Tongue (tissue), 3 donors: ENCODE measurements at places on chromosomes 13 and 19. TPM values are rescaled to one million over a fixed set of nuclear protein-coding genes. Genes with fewer than 3 reads are reported as not detected.

The MCEMP1 gene
- not detected for total RNA-seq

The OR7C1 gene
- 0.31 TPM for total RNA-seq

The OLFM2 gene
- total RNA-seq, result 22.9 TPM

The FLT3 gene
- total RNA-seq, result 0.62 TPM

The CNN2 gene
- total RNA-seq, result 42.3 TPM

The OR10H1 gene
- total RNA-seq, result not detected

The LILRB3 gene
- 3.0 TPM for total RNA-seq

DNA sequence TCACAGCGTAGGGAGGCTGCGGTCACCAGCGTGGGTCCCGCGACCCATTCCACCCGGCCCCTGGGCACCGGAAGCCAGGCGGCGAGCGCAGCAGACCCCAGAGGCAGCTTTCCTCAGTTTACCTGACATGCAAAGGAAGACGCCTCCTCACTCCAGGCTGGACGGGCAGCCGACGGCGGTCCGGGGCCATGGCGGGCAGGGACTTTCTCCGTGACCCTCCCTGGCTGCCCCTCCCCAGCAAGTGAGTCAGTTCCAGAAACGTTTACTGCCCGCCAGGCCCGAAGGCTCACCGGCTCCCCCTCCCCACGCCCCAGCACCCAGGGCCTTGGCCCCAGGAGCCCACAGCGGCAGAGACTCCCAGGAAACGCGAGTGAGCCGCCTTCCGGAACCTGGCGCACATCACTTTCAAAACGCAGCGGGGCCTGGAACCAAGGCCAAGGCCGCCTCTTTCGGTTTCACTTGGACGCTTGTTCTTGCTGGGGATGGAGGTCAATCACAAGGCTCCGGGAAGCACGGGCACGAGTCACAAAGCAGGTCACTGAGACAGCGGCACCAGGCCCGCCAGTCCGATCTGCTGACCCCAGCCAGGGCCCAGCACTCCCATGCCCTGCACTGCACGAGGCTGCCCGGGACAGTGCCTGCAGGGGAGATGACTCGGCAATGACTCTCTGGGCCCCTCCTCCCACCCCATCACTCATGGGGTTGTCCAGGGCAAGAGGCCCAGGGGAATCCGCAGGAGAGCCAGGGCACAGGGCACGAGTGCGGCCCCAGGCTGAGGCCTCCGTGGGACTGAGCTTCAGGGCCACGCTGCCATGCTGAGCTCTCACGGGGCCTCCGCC lies 5.3 kb downstream of the SBNO2 start:
- DNase-seq, result no peak

DNA sequence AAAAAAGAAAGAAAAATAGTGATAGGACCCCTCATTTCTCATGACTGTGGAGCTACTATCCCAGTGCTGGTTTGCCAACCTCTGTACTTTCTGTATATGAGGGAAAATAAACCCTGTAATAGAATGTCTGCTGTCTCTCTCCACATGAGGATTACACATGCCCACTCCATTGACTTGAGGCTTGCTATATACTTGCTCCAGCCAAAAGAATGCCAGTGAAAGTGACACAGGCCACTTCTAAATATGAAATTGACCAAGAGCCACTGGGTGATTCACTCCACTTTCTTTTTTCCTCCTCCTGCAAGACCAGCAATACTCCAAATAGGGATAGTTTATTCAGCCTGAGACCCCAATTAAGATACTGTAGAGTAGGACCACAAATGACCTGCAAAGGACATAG lies 6.2 kb downstream of the THAP8 start:
- DNase-seq, result no peak

GRCh38 chr13:70394031-70394548 lies 285.8 kb upstream of the KLHL1 start:
- DNase-seq, result no peak

DNA sequence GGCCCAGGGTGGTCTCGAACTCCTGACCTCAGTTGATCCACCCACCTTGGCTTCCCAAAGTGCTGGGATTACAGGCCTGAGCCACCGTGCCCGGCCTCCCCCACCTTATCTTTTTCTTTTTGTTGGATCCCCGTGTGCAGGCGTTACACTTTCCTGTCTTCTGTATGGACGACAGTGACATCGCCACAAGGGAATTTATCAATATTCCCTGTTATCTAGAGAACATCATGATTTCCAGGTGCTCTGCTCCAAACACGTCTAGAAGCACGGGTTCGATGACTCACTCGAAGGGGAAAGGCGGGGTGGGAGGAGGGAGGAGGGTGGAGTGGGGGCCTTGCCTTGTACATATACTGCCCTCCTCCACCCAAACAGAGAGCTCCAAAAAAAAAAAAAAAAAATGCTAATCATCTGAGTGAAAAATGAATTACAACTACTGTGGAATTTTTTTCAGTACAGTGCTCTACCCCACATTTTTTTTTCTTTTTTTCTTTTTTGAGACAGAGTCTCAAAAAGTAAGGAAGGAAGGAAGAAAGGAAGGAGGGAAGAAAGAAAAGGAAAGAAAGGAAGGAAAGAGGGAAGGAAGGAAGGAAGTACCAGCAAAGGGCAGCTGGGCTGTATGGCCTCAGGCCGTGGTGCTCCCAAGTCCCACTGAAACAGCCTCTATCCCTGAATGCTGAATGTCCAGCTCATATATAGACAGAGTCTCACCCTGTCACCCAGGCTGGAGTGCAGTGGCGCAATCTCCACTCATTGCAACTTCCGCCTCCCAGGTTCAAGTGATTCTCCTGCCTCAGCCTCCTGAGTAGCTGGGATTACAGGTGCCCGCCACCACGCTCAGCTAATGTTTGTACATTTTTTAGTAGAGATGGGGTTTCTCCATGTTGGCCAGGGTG lies 36.8 kb downstream of the INSR start:
- DNase-seq, result no peak

GRCh38 chr19:45772912-45773311 lies 3.9 kb upstream of the SIX5 start:
- DNase-seq, result no peak

GRCh38 chr13:73141292-73141771 lies 82.5 kb downstream of the KLF5 start:
- peak; percentile 65 for DNase-seq

- DNase-seq, result no peak
Observed at GRCh38 chr13:86976521-86977324, 694.4 kb upstream of the SLITRK5 start.

DNA sequence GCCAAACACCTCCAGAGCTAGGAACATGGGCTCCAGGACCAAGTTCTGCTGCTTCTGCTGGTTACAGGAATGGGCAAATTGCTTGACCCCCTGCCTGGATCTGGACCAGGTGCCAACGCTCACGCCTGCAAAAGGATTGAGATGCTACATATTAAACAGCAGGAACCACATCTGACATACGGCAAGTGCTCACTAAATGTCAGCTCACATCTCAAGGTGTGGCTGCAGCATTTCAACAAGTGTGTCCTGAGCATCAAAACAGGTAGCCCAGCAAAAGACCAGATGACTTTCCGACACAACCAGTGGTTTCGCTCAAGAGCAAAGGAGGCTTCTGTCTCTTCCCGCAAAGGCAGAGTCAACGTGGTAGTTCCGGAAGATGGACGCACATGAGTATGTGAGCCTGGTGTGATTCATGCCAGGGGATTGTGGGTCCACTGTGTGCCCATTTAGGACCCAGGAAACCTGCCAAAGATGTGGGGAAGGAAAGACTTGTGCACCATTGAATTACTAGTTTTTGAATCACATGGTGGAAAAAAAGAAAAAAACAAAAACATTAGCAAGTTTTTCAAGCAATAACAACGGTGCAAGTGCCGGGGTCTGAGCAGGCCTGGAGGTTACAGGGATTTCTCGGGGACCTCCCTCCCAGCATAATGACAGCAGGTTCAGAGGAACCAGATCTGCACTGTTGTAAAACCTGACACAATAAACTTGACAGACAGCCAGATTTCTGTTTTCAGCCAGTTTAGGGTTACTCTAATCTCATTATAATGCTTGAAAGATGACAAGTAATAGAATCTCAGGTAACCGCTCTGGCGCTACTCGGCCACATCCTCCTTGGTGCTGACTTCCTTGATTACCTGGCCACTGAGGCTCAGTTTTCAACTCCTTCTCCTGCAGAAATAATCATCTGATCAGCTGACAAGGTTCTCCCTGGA lies 77.9 kb downstream of the SOX1 start:
- DNase-seq, result no peak

GRCh38 chr13:106710266-106710665 lies 142.3 kb upstream of the ARGLU1 start:
- DNase-seq, result peak; percentile 51

DNA sequence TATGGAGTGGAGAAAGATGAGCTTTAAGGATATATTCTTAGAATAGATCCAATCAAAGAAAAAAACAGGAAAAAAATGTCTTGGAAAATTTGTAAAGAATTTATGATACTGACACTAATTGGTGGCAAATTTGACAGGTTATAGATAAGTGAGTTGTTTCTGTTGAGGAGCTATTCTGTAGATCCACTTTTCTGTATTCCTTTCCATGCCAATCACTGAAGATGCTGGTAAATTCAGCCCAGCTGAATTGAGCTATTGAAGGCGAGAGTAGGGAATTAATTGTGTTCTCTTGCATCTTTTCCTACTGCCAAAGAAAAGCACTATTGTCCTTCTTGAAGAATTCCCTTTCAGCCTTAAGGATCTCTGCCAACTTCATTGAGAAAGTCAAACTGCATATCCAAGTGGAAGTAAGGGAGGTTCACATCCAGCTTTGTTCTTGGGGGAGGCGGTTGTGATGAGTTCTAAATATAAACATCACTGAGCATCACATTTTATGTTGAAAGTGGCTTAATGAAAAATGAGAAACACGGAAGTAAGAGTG lies 113.1 kb downstream of the PCDH9 start:
- peak; percentile 24 for DNase-seq
